Kidney tubule cell (primary cell): ENCODE measurements at places on chromosomes 6 and 20.
A peak's percentile ranks its signal among the peaks of the same experiment; 100 is the strongest.

DNA sequence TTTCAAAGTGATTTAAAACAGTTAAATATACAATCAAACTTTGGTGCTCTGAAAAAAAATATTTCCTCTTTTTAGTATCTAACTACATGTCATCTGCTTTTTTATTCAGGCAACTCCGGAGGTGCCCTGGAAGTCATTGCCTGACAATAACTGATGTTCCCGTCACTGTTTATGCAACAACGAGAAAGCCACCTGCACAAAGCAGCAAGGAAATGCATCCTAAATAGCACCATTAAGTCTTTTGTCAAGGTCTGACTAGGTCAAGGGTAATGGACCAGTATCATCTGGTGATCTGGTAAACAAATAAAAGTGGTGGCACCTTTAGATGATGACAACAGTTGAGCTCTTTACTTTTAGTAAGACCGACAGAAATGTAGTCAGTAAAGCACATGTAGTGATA lies 13.2 kb downstream of the FAM229B start:
- no peak for DNase-seq

- DNase-seq: peak; percentile 6
Measured at GRCh38 chr20:53839423-53840176, 230.8 kb downstream of the BCAS1 start.

- DNase-seq: no peak
Measured at GRCh38 chr20:44405257-44405656, 49.8 kb downstream of the HNF4A start.

GRCh38 chr6:43924222-43924702 lies 154.3 kb downstream of the VEGFA start:
- DNase-seq: peak; percentile 30

DNA sequence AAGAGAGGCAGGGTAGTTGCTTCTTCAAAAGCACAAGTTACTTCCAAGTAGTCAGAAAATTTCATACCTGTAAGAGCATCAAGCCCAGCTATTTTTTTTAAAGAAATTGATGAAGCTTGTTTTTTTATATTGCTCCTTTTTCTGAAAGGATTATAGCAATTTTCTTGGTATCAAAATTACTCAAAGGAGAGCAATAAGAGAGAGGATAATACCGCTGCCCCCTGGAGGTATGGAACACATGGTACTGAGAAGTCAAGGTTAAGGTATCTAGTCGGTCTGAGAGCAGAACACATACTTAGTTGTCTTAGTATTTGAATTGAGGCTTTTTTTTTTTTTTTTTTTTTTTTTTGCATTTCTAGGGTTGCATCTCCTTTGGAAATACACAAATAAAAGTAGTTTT lies 59.4 kb downstream of the ADGRF5 start:
- no peak for DNase-seq

GRCh38 chr20:24981282-24981681 lies 11.3 kb downstream of the APMAP start:
- no peak for DNase-seq

GRCh38 chr20:13772529-13772928 lies 12.2 kb downstream of the ESF1 start:
- DNase-seq: no peak

DNA sequence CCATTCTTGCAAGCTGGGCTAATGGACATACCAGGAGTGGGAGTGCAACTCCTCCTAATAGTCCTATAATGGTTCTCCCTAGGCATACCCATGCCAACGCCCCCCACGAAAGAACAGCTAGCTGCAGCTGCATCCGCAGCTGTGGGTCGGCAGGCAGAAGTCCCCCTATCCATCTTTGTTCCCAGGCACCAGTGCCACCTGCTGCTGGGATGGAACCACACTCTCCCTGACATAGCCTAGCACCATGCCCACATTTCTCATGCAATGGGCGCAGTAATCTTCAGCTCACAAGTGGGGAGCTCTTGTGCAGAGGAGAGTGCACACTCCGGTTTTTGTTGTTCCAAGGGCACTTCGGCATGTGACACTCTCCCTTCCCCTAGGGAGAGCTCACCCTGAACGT lies 567.8 kb downstream of the GRIK2 start:
- DNase-seq: no peak

- no peak for DNase-seq
Measured at GRCh38 chr6:1387876-1388629, 1.3 kb upstream of the FOXF2 start.

DNA sequence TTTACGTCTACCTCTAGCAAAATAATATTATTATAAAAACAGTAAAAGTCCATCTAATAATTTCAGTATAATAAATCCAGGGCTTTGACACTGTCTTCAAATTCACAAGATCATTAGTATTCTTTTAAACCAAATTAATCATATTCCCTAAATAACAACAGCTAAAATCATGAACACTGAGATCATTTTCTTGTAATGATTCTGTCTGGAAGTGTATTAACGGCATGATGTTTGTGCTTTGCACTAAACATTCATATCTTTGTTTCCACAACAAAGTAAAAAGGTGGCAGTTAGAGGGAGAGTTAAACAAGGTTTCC lies 18.8 kb downstream of the HIVEP2 start:
- no peak for DNase-seq

DNA sequence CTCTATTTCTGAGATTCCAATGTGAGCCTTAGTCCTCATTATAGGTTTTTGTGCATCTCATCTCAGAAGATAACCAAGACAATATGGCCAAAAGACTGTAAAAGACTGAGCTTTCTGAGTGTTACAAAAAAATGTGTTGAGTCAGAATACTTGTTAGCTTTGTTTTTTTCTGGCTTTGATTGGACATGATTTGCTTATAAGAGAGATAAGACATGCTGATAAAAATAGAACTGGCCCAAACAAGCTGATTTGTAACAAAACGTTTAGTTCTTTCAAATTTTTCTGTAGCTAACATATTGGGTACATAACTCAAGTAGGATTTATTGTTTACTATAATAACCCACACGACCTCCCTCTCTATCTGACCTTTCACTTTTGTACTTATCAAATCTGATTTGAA lies 32.9 kb downstream of the FILIP1 start:
- DNase-seq: no peak

DNA sequence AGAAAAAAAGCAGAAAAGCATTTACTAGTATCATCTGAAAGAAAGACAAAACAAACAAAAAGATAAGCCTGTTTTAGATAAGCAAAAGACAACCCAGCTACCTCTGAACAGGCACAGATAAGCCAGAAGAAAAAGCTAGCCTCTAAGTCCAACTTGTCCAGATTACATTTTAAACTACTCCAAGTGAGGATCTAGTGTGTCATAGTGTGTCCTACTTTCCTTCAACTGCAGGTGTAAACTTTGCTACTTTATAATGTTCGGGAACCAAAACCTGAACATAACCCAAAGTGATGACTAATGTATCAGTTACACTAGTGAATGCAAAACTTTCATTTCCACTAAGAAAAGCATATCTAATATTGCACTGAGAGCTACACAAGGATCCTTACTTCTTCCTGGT lies 19.5 kb downstream of the ADNP start:
- no peak for DNase-seq

GRCh38 chr6:46327779-46328178 lies 157.0 kb upstream of the ENPP5 start:
- no peak for DNase-seq

DNA sequence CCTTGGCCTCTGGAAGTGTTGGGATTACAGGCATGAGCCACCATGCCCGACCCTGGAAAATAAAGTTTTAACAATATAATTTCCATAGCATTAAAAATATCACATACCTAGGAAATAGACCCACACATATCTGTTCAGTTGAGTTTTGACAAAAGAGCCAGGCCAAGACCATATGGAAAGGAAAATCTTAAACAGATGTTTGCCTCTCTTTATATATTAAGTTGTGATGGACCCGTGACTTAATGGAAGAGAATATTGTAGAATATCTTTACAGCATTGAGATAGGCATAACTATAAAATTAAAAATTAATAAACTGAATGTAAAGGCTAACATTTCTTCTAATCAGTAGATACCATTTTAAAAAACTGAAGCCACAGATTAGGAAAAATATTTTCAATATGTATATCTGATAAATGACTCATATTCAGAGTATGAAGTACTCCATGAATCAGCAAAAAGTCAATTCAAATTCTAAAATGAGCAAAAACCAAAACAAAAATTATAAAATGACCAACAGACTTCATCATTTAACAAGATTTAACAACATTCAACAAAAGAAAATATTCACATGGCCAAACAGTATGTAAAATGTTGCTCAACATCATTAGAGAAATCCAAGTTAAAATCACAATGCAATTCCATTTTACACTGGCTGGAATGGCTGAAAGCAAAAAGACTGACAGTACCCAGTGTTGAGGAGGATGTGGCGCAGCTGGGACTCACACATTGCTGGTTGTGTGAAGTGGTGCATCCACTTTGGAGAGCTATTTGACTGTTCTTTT lies 43.3 kb downstream of the GTF2H5 start:
- DNase-seq: no peak

DNA sequence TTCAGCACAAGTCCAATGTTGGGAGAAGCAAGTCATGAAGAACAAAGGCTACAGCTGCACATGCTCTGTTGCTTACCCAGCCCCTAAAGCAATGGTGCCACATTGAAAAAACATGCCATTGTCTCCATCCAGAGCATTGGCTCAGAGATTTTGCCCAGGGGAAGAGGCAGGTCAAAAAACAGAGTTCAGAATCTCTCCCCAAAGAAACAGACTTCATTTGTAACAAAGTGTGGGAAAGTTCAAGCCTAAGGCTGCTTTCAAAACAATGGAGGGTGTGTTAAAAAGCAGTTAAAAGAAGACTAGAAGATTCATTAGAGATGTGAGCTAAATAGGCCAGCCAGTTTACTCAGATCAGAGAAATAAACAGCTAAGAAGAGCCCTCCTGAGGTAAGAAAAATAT lies 63.6 kb downstream of the DZANK1 start:
- no peak for DNase-seq

DNA sequence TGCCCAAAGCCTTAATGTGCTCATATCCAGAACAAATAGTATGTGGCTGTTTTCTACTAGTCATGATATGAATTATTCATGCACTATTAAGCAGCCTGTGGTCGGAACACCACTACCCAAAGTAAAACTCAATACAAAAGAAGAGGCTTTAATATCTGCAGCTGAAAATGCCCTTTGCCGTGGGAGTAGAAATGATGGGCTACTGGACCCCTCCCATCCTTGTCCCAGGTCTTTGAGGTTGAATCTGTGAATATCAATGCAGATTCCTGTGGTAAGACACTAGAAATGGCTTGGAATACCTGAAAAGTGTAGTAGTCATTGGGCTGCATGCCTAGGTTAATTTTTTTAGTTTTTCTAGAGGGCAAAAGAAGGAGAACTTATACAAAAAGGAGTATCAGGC lies 303.7 kb downstream of the TBC1D7 start:
- DNase-seq: no peak

DNA sequence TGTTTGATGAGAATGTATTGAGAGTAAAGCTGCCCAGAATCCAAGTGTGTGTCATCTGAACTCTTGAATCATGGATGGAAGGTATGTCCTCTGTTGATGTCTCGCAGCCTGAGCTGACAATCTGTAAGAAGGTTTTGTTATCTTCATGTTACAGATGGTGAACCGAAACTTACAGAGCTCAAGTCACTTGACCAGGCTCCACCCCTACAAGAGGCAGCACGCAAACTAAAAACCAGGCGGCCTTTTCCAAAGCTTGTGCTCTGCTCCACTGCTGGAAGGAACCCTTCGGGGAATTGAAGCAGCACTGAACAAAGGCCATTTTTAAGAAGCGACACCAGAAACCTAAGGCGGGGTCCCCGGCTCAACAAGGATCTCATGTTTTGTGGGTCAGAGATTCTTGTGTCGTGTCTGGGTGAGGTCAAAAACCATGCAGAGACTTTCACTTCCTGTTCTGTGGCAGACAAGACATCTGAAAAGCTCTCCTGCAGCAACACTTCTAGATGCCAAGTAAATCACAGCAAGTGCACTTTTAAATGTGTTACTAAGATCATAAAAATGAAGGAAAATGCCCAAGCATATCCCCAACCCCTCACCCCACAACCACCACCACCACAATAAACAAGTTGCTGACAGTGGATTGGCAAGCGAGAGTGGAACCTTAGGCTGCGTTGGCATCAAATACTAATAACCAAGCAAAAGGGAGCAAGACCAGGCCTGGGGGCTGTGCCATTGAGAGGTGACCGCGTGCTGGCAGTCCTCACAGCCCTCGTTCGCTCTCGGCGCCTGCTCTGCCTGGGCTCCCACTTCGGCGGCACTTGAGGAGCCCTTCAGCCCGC lies 27.3 kb downstream of the NQO2 start:
- DNase-seq: no peak

DNA sequence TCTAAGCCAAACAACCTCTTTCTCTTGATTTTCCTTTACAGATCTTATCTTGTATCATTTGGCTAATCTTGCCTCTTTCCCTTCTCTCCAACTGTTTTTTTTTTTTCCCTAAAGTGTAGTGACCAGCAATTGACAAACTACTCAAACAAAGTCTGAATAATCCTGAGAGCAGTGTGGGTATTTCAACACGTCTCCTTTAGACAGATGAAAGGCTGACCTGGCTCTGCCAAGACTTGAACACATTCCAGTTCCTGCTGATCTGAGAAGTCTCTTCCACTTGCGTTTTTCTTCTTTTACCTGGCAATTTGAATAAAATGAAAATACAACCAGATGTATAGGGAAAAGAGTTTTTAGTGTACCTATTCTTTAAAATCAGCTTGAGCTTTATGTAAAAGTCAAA lies 168.4 kb downstream of the GJA10 start:
- DNase-seq: no peak

DNA sequence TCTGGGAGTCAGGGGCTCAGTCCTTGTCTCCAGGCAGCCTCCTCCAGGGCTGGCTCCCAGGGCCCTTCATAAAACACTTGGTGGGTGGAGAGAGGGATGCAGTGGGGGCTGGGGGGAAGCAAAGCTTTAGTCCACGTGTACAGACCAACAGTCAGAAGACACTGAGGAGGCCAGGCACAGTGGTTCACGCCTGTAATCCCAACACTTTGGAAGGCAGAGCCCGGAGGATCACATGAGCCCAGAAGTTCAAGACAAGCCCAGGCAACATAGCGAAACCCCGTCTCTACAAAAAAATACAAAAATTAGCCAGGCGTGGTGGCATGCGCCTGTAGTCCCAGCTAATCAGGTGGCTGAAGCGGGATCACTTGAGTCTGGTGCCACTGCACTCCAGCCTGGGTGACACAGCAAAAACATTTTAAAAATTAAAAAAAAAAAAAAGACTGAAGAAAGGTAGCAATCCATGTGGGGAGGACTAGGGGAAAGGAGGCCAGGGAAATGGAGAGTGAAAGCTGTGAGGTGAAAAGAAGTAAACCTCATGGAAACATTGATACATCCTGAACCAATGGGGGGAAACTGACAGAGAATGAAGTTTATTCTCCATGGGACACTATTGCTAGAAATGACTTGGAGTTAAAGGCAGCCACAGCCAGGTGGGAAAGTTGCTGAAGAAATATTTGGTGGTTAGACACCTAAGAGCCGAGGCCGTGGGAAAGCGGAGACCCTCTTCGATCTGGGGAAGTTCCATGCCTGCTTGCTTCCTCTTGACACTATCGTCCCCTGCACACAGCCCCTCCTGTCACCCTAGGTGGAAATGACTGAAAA lies 35.4 kb downstream of the PIM1 start:
- DNase-seq: no peak
